ENCODE measurements at places on chromosomes 11 and 22.

DNA sequence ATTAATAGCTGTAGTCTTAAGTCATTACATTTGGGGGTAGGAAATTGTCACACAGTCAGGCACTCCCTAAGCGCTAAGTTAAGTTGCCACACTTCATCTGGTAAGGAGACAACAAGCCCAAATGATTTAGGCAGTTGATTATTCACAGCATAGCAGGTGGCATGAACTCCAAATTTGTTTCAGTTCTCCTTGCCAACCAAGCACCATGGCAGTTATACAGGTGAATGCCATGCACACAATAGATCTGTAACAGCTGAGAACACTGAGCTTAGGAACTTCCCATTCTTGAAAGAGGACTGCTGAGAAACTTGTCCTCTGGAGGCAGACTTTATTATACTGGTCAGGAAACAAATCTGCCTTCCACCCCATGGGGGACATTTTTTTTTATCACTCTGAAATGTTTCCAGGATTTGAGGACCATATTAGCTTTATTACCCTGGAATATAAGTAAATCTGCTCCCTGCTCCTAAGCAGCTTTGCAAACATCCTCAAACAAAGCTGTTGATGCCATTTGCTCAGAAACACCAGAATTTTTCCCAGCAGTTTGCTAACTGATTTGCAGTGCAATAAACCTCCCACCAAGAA, 5.1 kb upstream of the INTS4 start:
- no peak for DNase-seq

GRCh38 chr11:82930734-82931133, 29.2 kb downstream of the DDIAS start:
- no peak for DNase-seq

GRCh38 chr11:76655501-76656049, 15.0 kb downstream of the LRRC32 start:
- DNase-seq = no peak

GRCh38 chr11:94700622-94701021, 67.5 kb upstream of the AMOTL1 start:
- no peak for DNase-seq

DNA sequence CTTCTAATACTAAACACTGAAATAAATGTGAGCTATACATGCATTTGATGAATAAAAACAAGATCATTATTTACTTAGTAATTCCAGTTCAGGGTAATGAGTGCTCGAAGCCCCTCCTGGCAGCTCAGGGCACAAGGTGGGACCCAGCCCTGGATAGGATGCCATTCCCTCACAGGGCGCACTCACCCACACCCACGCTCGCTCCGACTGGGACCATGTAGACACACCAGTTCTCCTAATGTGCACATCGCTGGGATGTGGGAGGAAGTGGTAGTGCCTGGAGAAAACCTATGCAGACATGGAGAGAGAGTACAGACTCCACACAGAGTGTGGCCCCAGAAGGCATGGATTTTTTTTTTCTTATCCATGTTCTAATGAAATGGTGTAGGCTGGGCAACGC, 44.5 kb upstream of the RASSF10 start:
- no peak for DNase-seq

DNA sequence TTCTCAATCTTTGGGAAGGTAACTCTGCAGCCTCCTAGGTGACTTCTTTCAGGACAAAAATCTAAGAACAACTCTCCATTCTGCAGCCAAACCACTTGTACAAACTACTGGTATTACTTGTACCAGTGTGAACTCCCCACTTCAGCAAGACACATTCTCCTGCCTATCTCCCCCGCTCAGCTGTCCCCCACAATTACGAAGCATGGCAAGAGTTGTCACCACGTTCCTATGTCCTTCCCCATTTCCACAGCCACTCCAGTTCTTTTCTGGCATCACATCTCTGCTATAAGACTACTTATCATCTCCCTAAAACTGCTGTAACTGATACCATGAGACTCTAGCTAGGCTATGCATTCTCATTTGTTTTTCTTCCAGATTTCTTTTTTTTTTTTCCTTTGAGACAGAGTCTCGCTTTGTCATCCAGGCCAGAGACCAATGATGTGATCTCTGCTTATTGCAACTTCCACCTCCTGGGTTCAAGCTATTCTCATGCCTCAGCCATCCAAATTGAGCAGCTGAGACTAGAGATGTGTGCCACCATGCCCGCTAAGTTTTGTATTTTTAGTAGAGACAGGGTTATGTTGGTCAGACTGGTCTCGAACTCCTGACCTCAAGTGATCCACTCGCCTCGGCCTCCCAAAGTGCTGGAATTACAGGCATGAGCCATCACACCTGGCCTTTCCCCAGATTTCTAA, 71.9 kb upstream of the CDON start:
- no peak for DNase-seq

GRCh38 chr11:121696177-121696871, 243.6 kb upstream of the SORL1-AS1 start:
- no peak for DNase-seq

- DNase-seq = no peak
Observed at GRCh38 chr11:105333153-105333552, 193.6 kb upstream of the CARD18 start.

GRCh38 chr22:49362211-49362839, 465.3 kb downstream of the BRD1 start:
- DNase-seq = no peak

DNA sequence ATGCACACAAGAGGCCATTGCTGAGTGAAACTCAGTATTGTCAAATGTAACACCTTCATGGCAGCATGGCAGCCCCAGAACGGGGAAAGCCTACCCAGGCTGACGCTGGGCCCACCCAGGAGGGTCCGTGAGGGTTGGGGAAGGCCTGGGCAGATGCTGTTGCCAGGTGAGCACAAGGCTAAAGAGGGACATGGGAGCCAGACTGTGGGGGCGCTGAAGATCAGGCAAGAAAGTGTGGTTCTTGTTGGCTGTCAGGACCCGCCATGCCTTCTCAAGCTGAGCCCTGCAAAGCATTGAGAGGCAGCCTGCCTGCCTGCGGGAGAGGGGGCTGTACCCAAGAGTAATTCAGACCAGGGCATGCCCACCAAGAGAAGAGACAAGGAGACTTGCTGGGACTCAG, 85.0 kb upstream of the PITPNB start:
- DNase-seq = no peak

- DNase-seq = no peak
Observed at GRCh38 chr11:67519726-67520125, 3.5 kb downstream of the CABP2 start.

- no peak for DNase-seq
Observed at GRCh38 chr22:44934454-44934735, 75.4 kb downstream of the PHF21B start.

- no peak for DNase-seq
Observed at GRCh38 chr11:135019899-135020298, 607.9 kb upstream of the B3GAT1 start.

DNA sequence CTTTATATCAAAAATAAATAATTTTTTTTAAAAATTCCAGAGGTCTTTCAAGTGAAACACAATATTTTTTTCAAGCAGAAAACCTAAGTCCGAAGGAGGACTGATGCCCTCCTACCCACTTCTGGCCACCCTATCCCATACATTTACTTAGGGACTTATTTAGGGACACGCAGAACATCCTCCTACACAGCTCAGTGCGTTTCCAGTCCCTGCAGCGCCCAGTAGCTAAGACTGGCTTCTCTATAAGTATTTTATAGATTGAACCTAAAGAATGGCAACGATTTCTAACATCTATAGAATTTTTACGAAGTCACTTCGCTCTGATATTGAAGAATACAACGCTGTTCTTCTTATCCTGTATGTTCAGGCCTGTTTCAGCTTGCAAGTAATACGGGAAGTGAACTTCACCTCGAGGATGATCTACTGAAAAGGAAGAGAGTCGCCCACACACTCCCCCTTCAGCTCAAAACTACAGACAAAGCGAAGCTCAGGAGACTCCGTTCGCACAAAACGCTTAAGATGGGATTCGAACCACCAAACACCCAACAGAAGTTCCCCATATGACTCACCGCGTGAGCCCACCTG, 328 bp downstream of the CHEK2 start:
- DNase-seq = no peak

- no peak for DNase-seq
Observed at GRCh38 chr11:1557051-1557884, 14.8 kb downstream of the DUSP8 start.

DNA sequence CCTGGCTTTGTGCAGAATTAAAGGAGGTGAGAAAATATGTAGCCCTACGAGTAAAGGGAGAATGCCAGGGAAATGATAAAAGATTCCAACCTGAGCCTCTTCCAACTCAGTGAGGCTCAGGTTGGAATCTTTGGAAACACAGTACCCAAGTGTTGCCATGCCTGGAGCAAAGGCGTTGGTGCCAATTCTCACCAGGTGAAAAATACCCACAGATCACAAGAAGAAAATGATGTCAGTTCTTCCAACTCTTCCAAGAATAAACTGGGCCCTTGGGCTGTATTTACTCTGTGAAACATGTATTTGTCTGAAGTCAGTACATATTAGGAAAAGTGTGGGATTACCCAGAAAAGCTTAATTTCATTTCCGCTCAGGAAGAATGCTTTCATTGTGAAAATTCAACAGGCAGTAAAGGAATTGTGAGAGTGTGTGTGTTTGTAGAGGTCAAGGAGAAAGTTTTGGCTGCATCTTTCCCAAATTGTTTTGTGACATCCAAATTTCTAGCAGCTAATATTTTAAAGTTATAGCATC, 235.3 kb upstream of the MPPED2 start:
- no peak for DNase-seq

- no peak for DNase-seq
Observed at GRCh38 chr22:17633998-17634323, 4.6 kb upstream of the BCL2L13 start.

DNA sequence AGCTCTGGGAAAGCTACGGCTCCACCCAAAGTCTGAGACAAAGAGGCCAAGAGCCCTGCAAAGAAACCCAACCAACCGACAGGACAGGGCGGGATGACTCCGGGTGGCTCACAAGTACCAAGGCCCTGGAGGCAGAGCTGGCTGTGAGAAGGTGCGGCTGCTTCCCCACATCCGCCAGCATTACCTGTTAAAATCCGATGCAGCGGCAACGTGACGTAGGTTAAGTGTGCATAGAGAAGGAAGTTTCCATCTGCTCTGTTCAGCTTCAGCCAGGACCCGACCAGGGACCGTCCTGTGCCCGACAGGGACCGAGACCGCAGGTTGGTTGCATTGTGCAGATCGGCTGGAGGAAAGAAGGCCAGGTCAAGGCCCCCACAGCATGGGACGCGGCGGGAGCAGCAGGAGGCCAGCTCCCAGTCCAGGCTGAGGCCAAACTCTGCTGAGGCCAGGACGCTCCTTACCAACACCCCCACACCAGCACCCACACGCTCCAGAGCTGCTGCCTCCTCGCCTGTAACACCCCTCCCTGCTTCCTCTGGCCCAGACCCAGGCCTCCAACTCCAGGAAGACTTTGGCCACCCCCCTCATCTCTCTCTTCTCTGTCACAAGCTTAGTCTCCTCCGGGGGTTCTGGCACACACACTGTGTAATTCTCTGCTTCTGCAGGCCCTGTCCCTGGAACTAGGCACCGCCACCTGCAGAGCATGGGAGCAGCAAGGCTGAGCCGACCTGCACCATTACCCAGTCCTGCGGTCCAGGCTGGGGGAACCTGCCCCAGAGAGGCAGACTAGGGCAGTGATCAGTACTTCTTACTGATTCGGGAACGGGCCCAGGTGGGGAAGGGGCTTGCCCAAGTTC, 34.1 kb downstream of the NUP50 start:
- DNase-seq = no peak

- peak; percentile 50 for DNase-seq
Observed at GRCh38 chr11:131658952-131659351, 288.5 kb downstream of the NTM start.

DNA sequence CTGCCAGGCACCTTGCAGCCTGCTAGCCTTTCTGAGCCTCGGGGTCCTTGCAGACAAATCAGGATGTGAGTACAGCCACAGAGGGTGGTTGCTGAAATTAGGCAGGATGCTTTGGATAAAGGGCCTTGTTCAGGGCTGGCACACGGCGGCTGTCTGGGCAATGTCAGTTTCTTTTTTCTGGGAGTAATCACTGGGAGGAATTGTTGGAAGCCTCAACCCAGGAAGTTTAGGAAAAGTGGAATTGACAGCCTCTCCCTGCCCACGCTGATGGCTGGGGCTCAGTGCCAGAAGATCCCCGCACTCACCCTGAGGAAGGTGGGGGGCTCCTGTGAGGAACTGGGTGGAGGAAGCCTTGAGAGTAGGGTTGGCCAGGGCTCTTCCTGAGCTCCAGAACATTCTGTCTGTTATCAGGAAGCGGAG, 37.4 kb downstream of the CD82 start:
- DNase-seq = no peak

- DNase-seq = no peak
Observed at GRCh38 chr22:32271389-32271788, 16.2 kb upstream of the SLC5A4 start.

GRCh38 chr11:16166571-16166970, 189.8 kb downstream of the SOX6 start:
- DNase-seq = no peak

GRCh38 chr22:43387815-43388214, 24.0 kb upstream of the MPPED1 start:
- DNase-seq = no peak

DNA sequence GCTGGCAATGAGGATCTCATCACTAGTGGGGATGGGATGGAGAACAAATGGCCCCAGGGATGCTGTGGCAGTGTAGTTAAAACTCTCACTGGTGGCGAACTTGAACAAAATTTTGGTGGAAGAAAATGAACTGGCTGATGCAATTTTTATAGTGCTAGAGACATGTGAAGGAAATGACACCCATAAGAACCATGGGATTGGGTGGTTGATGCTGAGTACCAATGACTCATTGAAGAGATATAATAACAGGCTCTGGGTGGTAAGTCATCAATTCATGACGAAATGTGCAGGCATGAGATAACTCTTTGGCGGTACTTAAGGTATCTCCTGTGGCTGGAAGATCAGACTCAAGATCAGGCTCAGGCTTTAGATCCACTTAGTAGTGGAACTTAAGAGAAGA, 172.9 kb upstream of the DDI1 start:
- no peak for DNase-seq

GRCh38 chr11:111589886-111590499, 12.3 kb upstream of the SIK2 start:
- no peak for DNase-seq

GRCh38 chr11:58832056-58832645, 12.4 kb downstream of the GLYATL2 start:
- DNase-seq = no peak

DNA sequence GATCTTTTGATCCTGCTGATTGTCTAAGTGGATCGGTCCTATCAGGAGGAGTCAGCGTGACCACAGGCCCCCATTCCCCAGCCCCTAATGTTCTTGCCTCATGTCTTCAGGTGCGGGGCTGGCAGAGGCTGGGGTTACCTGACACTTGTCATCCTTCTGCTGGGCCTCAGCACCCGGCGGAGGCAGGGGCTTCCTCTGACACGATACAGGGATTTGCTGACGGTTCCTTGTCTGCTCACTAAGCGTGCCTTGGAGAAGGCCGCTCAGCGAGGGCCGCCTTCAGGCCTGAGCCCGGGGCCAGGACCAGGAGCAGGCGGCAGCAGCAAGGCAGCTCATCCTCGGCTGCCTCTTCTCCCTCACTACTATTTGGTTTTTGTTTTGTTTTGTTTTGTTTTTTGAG, 45.7 kb upstream of the KCNQ1OT1 start:
- DNase-seq = no peak

GRCh38 chr22:45029501-45029900, 19.7 kb upstream of the PHF21B start:
- DNase-seq = no peak

- DNase-seq = no peak
Observed at GRCh38 chr11:20762116-20762844, 92.9 kb downstream of the NELL1 start.

- peak; percentile 22 for DNase-seq
Observed at GRCh38 chr11:105609341-105609781, 512 bp upstream of the GRIA4 start.

- no peak for DNase-seq
Observed at GRCh38 chr11:55714982-55715888, 53.2 kb downstream of the OR4C6 start.

Measured in GM10248 (cell line).